Left lung (tissue), 14 donors: ENCODE measurements at places on chromosomes 3 and 15. TPM values are rescaled to one million over a fixed set of nuclear protein-coding genes. Genes with fewer than 3 reads are reported as not detected.
A peak's percentile ranks its signal among the peaks of the same experiment; 100 is the strongest.

The CDCP1 gene
- polyA plus RNA-seq, result 0.30 TPM

The BFSP2 gene
- polyA plus RNA-seq, result not detected

GRCh38 chr3:57025237-57025636 lies 35.2 kb upstream of the SPATA12 start:
- no peak for DNase-seq

The FBXW12 gene
- polyA plus RNA-seq, result 0.33 TPM

- DNase-seq, result no peak
Measured at GRCh38 chr3:122030381-122031122, 8.5 kb upstream of the ILDR1 start.

DNA sequence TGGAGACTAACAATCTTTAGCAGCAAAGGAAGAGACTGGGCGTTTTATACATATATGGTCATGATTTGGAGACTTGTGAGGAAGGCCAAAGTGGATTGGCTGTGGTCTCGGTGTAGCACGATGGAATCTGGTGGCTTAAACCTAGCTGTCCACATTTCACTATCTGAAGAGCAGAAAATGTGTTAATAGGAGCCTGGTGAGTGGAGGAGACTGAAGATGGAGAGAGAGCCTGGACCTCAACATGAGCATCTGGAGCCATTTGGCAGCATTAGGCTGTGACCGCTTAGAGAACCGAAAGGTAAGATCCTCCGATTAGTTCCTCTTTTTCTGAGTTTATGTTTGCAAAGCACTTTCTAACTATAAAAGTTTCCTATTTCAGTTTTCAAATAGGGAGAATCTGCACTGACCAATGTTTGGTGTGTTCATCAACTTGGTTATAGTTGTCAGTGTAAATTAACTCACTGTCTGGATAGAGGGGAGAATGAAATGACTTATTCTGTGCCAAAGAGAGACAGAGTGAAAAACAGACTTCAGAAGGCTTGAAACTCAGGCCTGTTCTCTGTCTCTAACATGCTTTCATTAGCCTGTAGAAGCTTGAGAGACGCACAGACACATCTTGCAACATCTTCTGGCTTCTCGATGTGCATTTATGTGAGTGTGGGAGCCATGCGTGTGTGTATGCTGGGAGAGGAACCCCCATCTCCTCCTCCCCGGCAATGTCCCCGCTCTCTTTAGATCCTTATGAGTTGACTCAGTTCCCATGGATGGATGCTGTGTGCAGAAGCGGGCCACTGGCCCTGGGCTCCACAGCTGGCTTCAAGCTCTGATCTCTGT lies 244.7 kb upstream of the TBL1XR1 start:
- no peak for DNase-seq

GRCh38 chr15:92243227-92243626 lies 150.5 kb upstream of the ST8SIA2 start:
- DNase-seq, result no peak

- DNase-seq, result no peak
Measured at GRCh38 chr3:9994086-9994844, 7.6 kb upstream of the EMC3 start.

The STAC gene
- polyA plus RNA-seq, result 0.63 TPM

- no peak for DNase-seq
Measured at GRCh38 chr3:160812304-160812703, 56.3 kb downstream of the PPM1L start.

DNA sequence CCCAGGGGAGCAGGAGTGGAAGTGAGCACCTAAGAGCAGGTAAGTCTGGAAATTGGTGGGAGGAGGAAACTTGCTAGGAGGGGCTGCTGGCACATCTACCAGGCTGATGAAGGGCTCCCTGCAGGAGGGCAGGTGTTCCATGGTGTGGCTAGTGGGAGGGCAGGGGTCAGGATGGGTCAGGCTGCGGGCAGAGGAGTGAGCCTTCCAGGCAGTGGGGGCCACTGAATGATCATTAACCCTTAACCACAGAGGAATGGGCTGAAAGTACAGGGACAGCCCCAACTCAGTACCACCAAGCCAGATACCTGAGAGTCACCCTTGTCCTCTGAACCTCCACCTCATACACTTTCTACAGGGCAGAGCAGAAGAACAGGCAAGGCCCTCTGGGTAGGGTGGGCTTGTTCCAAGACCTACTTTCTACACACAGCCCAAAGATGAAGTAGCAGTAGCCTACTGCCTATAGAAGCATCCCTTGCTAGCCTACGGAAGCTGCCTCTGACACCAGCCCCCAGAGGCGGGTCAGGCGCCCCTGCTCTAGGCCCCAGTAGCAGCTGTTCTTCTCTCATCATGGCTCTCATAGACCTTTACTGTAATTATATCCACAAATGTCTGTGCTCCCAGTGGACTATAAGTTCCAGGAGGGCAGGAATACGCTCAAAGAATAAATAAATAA lies 4.6 kb downstream of the RAB6B start:
- no peak for DNase-seq

- no peak for DNase-seq
Measured at GRCh38 chr3:39216176-39216790, 23.9 kb upstream of the XIRP1 start.

GRCh38 chr3:190706582-190706981 lies 155.9 kb downstream of the GMNC start:
- DNase-seq, result no peak

DNA sequence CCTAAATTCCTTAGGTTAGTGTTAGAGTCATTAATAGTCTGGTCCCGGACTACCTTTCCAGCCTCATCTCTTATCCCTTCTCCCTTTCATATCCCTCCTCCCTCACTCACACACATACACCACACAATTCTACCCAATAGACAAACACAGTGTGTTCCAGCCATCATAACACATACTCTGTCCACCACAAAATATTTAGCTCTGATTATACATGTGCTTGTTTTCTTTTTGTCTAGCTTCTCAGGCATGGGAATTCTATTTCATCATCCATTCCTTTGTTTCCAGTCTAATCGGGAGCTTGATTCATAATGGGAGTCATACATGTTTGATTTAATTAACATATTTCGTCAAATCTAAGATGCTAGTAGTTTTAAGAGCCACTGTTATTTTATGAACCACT lies 161.8 kb upstream of the BFSP2 start:
- peak; percentile 18 for DNase-seq

DNA sequence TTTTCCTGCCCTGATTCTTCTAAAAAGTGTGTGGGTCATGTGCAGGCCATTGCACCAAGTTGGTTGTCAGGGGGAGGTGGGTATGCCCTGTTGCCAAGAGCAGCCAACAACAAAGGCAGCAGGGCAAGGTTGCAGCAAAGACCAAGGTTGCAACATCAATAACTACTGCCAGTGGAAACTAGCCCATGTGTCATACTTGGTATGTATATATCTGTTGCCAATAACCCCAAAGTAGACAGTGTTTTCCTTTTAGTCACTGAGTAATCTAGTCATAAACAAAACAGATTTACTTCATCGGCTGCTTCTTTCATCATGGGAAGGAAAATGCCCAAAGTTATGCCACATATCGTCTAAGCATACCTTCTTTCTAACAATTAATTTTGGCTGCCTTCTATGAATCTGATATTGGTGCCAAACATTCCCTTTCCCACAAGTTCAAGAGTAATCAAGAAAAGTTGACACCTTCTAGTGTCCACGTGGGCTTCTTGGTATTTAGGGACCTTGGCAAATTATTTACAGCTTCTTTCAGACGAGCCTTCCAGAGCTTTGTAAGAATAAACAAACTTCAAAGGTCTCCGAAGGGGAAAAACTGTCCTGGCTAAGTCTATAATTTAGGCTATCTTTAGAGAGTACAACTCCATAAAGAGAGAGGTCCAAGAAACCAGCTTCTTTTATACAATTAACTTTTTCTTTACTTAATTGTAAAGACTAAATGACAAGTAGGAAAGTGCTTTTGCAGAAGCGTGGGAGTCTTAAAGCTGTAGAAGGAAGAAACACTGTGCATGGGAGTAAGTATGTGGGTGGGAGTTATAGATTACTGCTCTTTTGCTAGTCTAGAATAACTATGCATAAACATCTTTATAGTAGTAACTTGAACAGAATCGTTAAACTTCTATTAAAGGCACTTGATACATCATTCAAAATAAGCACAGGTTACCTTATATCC lies 10.0 kb upstream of the MBNL1 start:
- peak; percentile 67 for DNase-seq

DNA sequence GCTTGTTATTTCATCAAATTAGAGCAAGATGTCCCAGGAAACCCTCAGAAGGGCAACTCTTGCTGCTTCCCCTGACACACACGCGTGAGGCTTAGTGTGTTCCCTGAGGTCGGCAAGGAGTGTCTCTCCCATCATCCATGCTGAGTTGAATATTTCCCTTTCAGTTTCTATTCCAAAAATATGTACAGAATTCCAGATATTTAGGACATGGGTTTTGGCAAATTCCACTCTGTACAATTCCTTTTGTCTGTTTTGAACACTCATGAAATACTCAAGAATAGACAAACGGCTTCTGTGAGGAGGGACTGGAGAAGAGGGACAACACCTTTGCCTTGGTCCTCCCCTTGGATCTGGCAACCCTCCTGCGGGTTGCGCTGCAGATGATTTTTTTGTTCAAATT lies 138.0 kb downstream of the DUT start:
- DNase-seq, result no peak

DNA sequence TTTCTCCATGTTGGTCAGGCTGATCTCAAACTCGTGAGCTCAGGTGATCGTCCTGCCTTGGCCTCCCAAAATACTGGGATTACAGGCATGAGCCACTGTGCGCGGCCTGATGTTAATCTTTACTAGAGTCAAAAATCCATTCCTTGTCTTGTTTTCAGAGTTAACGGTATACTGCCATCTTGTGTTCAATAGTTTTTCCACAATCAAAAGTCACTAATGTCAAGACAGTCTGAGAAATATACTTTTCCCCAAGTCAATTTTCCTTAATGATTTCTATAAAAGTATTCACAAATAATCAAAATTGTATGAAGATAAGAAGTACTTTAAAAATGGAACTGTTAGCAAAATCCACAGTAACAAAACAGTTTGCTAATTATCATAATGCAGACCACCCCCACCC lies 8.5 kb downstream of the CRBN start:
- DNase-seq, result peak; percentile 14

The ITGA11 gene
- polyA plus RNA-seq, result 1.5 TPM

GRCh38 chr3:8607234-8608040 lies 37.2 kb downstream of the SSUH2 start:
- no peak for DNase-seq

DNA sequence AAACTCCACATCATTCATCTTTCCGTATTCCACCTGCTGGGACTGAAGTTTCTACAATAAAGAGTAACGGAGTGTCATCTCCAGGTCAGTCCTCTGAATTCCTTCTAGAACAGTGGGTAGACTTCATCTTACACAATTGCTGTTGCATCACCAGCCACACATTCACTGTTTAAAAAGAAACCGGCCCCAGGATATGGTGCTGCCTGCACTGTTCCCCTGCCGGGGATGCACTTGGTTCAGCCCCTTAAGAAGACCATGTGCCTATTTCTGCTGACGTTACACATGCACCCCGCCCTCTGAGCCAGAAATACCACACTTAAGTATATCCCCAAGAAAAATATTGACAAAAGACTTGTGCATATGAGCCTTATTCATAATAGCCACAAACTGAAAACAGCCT lies 233.4 kb downstream of the FEZF2 start:
- DNase-seq, result no peak

GRCh38 chr3:14392231-14392630 lies 10.2 kb upstream of the SLC6A6 start:
- no peak for DNase-seq

- no peak for DNase-seq
Measured at GRCh38 chr3:51375571-51375970, 9.5 kb upstream of the MANF start.

GRCh38 chr3:194396859-194397756 lies 2.0 kb downstream of the GP5 start:
- no peak for DNase-seq

DNA sequence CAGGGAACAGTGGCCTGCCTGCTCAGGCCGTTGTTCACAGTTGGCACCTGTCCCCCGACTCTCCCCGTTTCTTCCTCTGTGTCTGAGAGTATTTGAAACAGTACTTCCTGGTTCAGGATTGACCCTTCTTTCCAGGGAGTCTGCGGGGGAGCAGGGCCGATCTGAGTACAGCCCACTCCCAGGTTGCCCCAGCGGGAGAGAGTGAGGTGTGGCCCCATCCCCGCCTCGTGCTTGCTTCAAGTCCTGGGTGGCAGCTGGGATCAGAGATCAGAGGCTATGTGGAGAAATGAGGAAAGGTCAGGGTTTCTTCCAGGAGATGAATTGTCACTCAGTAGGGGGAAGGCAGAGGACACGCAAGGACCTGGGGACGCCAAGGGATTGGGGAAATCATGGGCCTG lies 6.5 kb upstream of the DLL4 start:
- no peak for DNase-seq

The RARRES1 gene
- polyA plus RNA-seq, result 112 TPM

The ANKRD34C gene
- polyA plus RNA-seq, result not detected

DNA sequence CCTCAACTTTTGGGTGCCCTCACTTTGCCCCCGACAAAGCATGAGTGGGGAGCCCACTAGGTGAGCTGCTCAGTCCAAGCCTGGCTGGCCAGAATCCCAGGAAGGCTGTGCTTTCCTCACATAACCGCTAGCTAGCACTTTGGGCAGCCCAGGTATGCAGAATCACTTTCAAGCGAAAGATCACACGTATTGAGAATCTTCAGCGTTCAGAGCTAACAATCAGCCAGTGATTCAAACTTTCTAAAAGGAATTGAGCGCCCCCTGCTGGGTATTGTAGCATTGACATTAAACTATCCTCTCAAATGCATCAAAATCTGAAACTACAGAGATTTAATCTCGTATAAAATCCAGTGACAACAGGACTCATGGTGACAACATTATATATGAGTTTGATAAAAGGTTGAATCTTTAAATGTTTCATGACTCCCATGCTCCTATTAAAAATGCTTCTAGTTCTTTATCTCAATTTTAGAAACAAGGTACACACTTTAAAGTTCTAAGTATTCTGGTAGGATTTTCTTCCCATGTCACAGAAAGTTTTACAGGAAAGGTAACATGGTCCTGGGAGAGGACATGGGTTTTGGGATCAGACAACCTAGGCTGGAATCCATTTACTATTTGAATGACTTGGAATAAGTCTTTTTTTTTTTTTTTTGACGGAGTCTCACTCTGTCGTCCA lies 11.8 kb downstream of the ANAPC13 start:
- peak; percentile 72 for DNase-seq

DNA sequence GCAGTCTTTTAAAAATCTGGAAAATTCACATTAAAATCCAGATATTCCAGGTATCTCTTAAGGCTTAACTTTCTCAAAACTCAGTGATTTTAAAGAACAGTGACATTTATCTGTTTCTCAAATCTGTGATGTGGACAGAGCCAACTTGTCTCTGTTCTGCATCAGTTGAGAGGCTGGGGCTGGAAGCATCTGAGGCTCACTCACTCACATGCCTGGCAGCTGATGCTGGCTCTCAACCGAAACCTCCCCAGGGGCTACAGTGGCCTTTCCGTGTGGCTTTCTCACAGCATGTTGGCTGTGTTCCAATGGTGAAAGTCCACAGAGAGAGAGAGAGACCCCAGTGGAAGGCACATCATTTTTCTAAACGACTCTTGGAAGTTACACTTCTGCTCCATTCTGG lies 53.5 kb downstream of the CEMIP start:
- DNase-seq, result no peak

GRCh38 chr3:169575381-169575780 lies 88.1 kb downstream of the MECOM start:
- no peak for DNase-seq
